HCT116 (cell line): ENCODE measurements at places on chromosomes 4 and X. TPM values are rescaled to one million over a fixed set of nuclear protein-coding genes. Genes with fewer than 3 reads are reported as not detected.

- no peak overlapping the region for H3K4me3 ChIP-seq
- H3K27ac ChIP-seq = no peak overlapping the region
These were observed 27.8 kb upstream of the FTHL17 start for GRCh38 chrX:31099536-31100090.

Gene NEUROG2
- total RNA-seq = 0.12 TPM

Gene MAGED1
- 82.3 TPM for total RNA-seq

Gene PTCHD1
- total RNA-seq = not detected

GRCh38 chr4:55087913-55088260, 37.5 kb downstream of the KDR start:
- no peaks in the 10 kb centered on the region for H3K36me3 ChIP-seq
- DNase-seq = no peak
- no peak overlapping the region for H3K4me3 ChIP-seq
- no peak overlapping the region for H3K27ac ChIP-seq
- H3K27me3 ChIP-seq = peaks cover 21% of the 10 kb centered on the region
- H3K4me1 ChIP-seq = no peaks in the 10 kb centered on the region

DNA sequence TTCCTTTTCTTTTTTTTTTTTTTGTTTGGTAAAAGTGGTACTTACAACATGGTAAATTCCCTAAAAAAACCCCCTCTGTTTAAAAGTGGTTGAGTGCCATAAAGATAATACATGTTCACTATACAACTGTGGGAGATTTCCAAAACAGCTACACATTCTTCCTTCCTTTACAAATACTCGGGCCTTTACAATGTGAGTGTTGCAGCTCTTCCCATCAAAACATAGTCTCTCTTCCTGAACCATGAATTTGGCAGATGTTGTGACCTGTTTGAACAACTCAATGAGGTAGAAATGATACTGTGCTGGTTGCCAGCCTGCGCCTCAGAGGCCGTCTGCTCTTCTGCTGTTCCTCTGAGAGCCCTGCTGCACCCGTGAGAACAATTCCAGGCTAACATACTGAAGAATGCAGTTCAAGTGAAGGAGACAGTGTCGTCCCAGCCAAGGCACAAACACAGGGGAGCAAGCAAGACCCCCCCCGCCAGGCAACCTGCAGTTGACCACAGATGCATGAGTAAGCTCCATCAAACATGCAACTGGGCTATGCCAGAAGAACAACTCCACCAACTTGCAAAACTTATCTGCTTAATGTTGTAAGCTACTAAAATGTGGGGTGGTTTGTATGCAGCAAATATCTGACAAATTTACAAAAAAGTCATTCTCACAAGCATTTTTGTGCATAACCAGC, 645.0 kb downstream of the PCDH7 start:
- H3K4me1 ChIP-seq = peaks cover 12% of the 10 kb centered on the region; the same call in 1 of the 2 replicates
- H3K27ac ChIP-seq = no peak overlapping the region
- H3K4me3 ChIP-seq = no peak overlapping the region
- no peaks in the 10 kb centered on the region for H3K36me3 ChIP-seq
- DNase-seq = no peak
- no peaks in the 10 kb centered on the region for H3K27me3 ChIP-seq

- H3K36me3 ChIP-seq = no peaks in the 10 kb centered on the region
- DNase-seq = peak; percentile 65
- peak overlapping the region; percentile 71 for H3K4me3 ChIP-seq
- H3K27me3 ChIP-seq = no peaks in the 10 kb centered on the region
These were observed 172 bp upstream of the HSPA4L start for GRCh38 chr4:127782025-127782274.

GRCh38 chr4:15144249-15144966, 142.1 kb downstream of the CPEB2 start:
- no peaks in the 10 kb centered on the region for H3K36me3 ChIP-seq
- peaks cover 6% of the 10 kb centered on the region for H3K4me1 ChIP-seq
- no peak overlapping the region for H3K27ac ChIP-seq
- DNase-seq = no peak
- no peaks in the 10 kb centered on the region for H3K27me3 ChIP-seq

Gene SLC9A6
- total RNA-seq = 10.8 TPM

- H3K4me1 ChIP-seq = peaks cover 30% of the 10 kb centered on the region
- DNase-seq = peak; percentile 90
- no peaks in the 10 kb centered on the region for H3K36me3 ChIP-seq
- H3K27ac ChIP-seq = peak within 1 kb of the TSS; percentile 28; the same call in 1 of the 2 replicates
These were observed at the start of gene MAML3 for GRCh38 chr4:140153718-140154571. MAML3 (minus strand) TSS chr4:140154184; CDS start chr4:140153327, 857 bp downstream.

Gene NAP1L2
- not detected for total RNA-seq

DNA sequence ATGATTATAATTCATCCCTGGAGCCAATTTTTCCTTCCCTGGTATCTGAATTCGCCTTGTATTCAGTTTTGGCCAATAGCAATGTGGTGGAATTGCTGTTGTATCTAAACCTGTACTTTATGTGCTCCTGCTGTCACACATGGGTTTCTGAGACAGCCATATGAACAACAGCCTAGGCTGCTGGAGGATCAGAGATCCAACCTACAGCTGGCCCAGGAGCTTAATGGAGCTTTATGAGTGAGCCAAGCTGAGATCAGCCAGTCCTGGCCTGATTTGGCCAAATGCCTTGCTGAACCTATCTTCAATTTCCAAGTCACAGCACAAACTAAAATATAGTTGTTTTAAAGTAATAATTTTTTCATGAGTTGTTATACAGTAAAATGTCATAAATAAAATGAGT, 1071.5 kb downstream of the PCDH7 start:
- H3K4me1 ChIP-seq = no peaks in the 10 kb centered on the region
- DNase-seq = no peak
- H3K27ac ChIP-seq = no peak overlapping the region
- H3K36me3 ChIP-seq = no peaks in the 10 kb centered on the region
- H3K4me3 ChIP-seq = no peak overlapping the region

GRCh38 chr4:142416121-142416520, 430.0 kb downstream of the INPP4B start:
- DNase-seq = no peak
- no peak overlapping the region for H3K4me3 ChIP-seq
- H3K27ac ChIP-seq = no peak overlapping the region
- H3K4me1 ChIP-seq = peaks cover 5% of the 10 kb centered on the region; the same call in 1 of the 2 replicates
- no peaks in the 10 kb centered on the region for H3K27me3 ChIP-seq

Gene NPY2R
- total RNA-seq = not detected

DNA sequence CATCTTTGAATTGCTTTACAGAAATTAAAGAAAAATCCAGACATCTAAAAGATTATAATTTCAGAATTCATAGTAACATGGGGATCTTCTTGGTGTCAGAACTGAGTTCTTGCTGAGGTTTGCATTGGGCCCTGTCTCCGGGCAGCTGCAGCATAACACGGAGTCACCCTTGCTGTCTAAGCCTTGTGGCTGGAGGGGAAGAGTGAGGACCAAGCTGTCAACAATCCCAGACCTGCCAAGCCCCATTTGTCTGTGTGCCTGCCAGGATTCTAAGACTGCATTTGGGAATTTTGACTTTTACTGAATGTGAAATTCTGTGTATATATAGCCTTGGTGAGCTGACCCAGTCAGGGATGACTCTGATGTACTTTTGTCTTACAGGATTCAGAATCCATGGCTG, 25.2 kb upstream of the NAP1L5 start:
- no peaks in the 10 kb centered on the region for H3K36me3 ChIP-seq
- DNase-seq = no peak
- H3K4me1 ChIP-seq = no peaks in the 10 kb centered on the region
- H3K27ac ChIP-seq = no peak overlapping the region

GRCh38 chr4:152150214-152150613, 385.7 kb downstream of the FBXW7 start:
- no peak overlapping the region for H3K4me3 ChIP-seq
- no peaks in the 10 kb centered on the region for H3K4me1 ChIP-seq
- DNase-seq = no peak
- H3K27me3 ChIP-seq = no peaks in the 10 kb centered on the region
- H3K36me3 ChIP-seq = no peaks in the 10 kb centered on the region

DNA sequence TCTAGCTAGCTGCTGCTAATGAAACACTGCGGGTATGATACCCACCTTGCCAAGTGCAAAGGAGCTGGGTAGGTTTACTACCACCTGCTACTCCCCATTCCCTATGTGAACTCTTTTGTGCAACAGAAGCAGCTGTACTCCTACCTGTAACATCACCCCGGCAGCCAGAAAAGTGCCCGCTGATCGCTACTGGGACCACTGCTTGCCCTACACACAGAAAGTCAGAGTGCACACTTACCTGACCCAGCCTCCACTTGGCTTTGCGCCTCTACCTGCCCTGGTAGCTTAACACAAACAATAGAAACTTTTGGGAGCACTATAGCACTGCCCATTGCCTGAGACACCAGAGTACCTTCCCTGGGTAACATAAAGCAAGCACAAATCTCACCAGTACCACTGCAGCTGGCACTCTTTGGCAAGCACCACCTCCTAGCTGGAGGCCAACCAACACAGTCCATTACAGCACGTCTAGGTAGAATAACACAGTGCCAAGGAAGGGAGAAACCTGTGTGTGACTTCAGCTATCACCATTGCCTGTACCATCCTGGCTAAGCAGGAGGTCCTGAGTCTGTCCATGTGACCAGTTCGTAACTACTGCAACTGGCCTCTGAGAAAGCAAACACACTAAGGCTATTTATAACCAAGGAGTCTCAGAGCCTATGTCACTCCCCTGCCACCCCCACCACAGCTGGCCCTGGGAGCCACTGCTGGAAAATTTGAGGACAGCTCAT, 80.1 kb downstream of the CENPC start:
- no peak overlapping the region for H3K4me3 ChIP-seq
- no peaks in the 10 kb centered on the region for H3K27me3 ChIP-seq
- no peak for DNase-seq
- no peaks in the 10 kb centered on the region for H3K4me1 ChIP-seq

- no peaks in the 10 kb centered on the region for H3K27me3 ChIP-seq
- no peak for DNase-seq
- H3K36me3 ChIP-seq = peaks cover 20% of the 10 kb centered on the region
These were observed 11.5 kb downstream of the LIAS start for GRCh38 chr4:39470402-39470801.

- H3K4me1 ChIP-seq = no peaks in the 10 kb centered on the region
- no peaks in the 10 kb centered on the region for H3K27me3 ChIP-seq
- no peak overlapping the region for H3K27ac ChIP-seq
- no peak for DNase-seq
These were observed 419.7 kb downstream of the TRAM1L1 start for GRCh38 chr4:116665716-116666115.

Gene STS
- 0.54 TPM for total RNA-seq
